ENCODE measurements at places on chromosomes 6 and 20.

GRCh38 chr6:54327631-54328030 is 19.4 kb downstream of the TINAG start:
- DNase-seq, result no peak

DNA sequence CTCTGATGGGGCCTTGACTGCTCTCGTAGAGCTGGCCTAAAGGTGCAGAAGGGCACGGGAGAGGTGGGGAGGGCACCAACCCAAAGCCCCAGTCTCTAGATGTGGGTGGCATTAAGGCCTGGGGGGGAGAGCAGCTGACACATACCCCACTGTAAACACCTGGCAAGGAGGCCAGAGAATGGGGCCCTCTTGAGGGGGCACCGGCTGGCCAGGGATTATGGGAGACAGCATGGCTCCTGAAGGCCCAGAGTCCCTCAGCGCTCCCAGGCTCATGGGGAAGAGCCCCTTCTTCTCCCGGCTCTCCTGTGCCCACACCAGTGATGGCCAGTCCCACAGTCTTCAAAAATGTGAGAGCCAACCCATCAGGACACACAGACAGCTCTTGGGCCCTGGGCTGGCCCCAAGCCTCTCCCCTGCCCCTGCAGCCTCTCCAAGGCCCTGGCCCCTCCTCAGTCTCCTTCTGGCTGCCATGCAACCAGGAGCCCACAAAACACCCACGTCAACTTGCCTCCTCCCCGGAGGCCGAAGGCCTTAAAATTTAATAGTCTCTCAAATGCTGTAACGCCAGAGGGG is 58.2 kb upstream of the FOXP4 start:
- no peak for DNase-seq

DNA sequence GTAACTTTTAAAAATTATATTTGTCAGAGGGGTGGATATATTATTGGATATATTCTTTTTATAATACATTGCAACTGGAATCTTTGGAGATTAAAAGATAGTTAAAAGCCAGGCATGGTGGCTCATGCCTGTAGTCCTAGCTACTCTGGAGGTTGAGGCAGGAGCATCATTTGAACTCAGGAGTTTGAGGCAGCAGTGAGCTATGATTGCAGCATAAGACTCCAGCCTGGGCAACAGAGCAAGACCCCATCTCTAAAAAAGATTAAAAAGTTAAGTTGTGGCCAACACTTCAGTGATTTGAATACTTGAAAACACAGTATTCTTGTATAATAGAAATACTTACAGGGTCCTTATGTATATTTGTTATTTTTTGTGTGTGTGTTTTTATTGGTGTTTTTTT is 15.2 kb downstream of the MAPRE1 start:
- no peak for DNase-seq

GRCh38 chr6:144307880-144308279 is 22.7 kb downstream of the UTRN start:
- no peak for DNase-seq

GRCh38 chr6:11043378-11043960 is 636 bp downstream of the ELOVL2 start:
- no peak for DNase-seq

- no peak for DNase-seq
Measured at GRCh38 chr6:107061125-107062020, 33.4 kb downstream of the MTRES1 start.
